Activated naive CD4-positive, alpha-beta T cell treated with anti-CD3 and anti-CD28 coated beads, Interleukin-2, amount 50 U/mL, for 16 hours (primary cell): ENCODE measurements at places on chromosomes 11 and 22.

- DNase-seq: no peak
These were observed 140.2 kb downstream of the SPATA19 start for GRCh38 chr11:133705074-133705648.

DNA sequence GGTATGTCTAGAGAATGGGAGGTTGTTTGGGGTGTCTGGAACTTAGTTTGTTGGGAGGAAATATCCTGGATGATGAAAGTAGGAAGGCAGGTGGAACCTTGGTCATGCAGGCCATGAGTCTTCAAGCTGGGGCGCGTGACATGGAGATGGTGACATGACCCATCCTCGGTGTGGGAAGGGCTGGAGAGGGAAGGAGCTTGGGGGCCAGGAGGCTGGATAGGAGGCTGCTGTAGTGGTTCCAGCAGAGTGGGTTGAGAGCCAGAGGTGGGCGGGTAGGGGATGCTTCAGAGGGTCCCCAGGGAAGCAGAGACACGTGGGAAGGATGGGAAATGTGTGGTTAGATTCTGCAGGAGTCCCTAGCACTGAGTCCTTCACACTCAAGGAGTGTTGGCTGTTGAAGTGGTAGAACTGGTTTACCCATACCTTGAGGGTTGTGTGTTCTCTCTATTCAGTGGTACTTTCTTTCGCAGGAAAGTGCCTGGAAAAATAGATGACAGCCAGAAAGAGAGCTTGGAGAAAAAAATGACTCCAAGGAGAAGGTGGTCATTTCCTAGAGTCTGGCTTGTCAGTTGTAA lies 56.8 kb downstream of the LDLRAD3 start:
- DNase-seq: no peak

DNA sequence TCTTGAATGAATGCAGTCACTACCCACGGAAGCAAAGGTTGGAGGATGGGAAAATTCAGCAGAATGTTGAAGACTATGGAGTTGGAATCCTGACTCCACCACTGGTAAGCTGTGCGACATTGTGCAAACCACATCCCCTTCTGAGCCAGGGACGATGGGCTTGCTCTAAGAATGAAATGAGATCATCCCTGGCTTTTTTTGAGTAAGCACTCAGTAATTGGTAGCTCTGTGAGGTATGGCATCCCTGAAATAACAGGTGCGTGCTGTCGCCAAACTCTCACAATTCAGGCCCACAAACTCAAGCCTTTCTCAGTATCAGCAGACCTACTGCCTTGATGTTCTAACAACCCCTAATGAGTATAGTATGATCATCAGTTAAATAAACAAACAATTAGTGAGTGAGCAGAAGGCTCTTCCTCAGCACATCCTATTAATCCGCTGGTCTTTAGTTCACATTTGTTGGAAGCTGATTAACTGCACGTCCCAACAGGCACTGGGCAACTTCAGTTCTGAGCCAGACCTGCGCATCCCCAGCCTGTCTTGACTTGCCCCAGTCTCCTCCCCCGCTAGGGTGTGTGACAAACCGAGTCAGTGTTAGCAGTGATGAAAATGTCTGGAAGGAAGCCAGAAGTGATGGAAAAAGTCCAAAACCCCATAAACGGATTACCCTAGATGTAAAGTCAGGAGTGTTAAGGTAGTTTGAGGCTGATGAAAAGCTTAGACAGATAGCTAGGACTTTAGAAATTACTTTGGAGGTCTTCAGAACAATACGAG lies 235.5 kb downstream of the GRIK4 start:
- DNase-seq: no peak

DNA sequence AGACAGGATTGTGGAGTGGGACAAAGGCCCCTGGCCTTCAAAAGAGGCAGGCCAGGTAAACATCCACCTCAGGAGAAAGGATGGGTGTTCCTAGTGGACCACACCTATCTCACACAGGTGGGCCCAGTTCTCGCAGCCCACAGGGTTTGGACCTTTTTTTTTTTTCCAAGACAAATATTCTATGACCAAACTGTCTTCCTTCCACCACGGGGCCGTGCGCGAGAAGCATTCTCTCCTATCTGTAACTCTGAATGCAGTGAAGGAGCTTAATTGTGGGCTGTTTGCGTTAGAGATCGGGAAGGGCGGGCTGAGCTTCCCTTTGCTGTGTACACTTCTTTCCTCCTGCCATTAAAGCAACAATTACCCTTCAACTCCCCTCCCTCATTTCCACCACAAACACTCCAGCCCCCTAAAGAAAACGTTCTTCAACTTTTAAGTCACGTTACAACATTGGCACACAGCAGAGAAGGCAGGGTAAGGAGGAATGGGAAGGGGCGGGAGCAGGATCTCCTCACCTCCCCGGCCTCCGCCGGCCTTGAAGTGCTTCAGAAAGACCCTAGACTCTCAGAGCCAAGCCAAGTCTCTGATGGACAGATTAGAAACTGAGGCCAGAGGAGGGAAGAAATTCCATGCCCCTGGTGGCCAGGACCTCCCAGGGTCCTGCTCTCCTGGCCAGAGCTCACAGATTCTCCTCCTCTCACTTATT lies 238.4 kb downstream of the BUD13 start:
- DNase-seq: no peak

- no peak for DNase-seq
These were observed 7.9 kb downstream of the FBLN1 start for GRCh38 chr22:45510376-45511232.

DNA sequence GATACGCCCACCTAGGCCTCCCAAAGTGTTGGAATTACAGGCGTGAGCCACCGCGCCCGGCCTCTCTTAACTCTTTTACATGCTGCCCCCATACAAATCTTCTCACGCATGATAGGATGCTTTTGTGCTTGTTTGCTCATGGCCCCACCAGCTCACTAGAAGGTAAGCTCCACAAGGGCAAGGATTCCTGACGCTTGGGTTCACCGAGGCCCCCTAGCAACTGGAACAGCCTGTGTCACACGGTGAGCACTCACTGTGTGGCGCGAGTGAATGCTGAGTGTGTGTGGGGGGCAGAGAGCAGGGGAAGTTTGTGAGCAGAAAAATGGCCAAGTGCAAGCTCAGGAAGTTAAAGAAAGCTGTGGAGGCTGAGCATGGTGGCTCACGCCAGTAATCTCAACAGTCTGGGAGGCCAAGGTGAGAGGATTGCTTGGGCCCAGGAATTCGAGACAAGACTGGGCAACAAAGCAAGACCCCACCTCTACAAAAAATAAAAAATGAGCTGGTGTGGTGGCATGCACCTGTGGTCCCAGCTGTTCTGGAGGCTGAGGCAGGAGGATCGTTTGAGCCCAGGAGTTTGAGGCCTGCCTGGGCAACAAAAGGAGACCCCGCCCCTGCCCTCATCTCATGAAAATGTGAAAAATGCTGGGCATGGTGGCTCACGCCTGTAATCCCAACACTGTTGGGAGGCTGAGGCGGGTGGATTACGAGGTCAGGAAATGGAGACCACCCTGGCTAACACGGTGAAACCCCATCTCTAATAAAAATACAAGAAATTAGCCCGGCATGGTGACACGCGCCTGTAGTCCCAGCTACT lies 2.3 kb downstream of the BAD start:
- no peak for DNase-seq

GRCh38 chr11:45267652-45268299 lies 18.4 kb downstream of the SYT13 start:
- no peak for DNase-seq

GRCh38 chr22:31173386-31174145 lies 13.6 kb downstream of the RNF185 start:
- DNase-seq: no peak

DNA sequence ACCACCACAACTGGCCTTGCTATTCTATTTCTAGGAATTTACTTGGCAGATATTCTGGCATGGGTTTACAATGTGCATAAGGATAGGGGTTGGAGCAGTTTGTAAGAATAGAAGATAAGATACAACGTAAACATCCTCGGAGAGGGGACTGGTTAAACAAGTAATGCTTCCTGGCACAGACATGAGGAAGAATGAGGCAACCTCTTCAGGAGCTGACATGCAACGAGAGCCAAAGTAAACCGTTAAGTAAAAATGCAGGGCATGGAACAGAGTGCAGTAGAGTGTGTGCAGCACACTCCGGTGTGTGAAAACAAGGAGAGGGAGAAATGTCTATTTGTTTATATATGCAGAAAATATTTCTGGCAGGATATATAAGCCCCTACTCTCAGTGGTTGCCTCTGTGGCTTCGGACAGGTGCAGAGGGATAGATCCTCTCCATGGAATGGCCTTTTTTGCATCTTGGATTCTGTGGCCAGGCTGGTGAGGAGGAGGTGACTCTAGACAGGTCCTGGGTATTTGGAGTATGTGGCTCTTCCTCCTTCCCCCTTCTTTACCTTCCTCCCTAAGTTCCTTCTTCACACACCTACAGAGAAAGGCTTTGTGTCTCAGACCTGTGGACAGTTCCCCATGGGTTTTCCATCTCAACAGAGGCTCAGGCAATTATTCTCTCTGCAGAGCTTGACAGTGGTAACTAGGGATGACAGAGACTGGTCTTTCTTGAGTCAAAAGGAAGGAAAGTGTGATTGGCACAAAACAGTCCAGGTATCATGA lies 2.5 kb downstream of the RAB36 start:
- DNase-seq: no peak

DNA sequence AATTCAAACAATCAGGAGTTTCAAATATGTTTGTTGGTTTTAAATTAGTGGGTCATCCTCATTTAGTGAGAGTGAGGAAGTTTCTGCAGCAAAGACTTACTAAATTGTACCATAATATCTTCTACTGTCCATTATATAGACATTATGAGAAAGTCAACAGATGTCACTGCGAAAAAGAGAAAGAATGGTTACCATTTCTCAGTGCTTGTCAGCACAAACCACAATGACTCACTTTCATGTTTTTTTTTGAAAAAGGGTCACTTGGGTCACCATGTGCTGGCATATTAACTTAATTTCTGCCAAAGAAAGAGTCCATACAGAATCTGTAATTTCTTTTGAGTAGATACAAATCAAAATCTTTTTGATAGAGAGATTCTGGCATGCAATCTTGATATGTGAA lies 924.6 kb upstream of the FAT3 start:
- no peak for DNase-seq

GRCh38 chr22:36238373-36239149 lies 766 bp downstream of the APOL2 start:
- DNase-seq: no peak

DNA sequence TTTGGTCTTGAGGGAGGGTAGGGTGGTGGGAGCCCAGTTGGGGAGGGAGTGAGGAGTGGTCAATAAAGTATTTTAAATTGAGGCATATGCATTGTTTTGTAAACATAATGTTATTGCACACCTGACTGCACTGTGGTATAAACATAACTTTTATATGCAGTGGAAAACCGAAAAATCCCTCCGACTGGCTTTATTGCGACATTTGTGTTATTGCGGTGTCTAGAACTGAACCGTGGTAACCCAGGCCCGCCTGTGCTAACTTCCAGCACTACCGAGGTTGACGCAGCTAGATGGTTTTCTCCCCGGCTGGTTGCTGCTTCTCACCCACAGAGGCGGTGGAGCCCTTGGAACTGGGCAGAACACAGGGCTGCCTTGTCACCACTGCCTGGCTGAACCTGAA lies 7.6 kb upstream of the RNH1 start:
- no peak for DNase-seq

- no peak for DNase-seq
These were observed 3.1 kb upstream of the MTCH2 start for GRCh38 chr11:47645500-47645899.

DNA sequence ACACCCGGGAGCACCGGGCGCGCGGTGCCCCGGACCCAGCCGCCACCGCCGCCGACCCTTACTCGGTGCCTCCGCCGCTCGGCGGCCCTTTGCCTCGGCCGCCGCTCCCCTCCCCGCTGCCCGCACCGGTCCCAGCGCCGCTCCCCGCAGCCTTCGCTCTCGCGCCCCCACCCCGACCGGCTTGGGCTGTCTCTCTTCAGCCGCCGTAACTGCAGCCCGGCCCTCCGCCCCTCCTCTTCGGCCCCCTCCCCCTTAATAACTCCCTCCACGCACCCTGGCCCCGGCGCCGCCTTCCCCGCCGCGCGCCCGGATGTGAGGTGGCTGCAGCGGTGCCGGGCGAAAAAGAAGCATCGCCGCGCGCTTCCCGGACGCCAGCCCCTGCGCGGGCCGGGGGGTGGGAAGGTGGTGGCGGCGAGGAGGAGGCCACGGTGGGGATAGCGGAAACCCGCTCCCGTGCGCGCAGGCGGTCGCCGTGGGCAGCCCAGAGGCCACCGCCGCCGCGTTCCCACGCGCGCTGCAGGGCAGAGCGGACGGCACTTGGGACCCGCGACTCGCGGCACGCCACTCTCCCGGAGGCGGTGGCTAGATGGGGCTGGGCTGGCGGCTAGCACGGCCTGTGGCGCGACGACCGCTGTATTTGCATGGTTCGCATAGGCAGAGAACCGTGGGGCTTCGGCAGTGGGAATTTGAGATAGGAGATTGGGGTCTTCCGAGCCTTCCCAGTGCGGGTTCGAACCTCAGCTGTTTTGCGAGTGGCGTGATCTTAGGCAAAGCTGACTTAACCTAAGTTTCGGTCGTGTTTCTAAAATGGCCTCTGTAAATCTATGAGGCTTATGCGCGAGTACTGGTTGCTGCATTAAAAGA lies at the start of gene EIF4ENIF1:
TSS of gene EIF4ENIF1 (minus strand) at position 211 of the 864 bp plus-strand sequence. CDS start 1,124 bp downstream, outside the sequence.
- DNase-seq: peak; percentile 88

DNA sequence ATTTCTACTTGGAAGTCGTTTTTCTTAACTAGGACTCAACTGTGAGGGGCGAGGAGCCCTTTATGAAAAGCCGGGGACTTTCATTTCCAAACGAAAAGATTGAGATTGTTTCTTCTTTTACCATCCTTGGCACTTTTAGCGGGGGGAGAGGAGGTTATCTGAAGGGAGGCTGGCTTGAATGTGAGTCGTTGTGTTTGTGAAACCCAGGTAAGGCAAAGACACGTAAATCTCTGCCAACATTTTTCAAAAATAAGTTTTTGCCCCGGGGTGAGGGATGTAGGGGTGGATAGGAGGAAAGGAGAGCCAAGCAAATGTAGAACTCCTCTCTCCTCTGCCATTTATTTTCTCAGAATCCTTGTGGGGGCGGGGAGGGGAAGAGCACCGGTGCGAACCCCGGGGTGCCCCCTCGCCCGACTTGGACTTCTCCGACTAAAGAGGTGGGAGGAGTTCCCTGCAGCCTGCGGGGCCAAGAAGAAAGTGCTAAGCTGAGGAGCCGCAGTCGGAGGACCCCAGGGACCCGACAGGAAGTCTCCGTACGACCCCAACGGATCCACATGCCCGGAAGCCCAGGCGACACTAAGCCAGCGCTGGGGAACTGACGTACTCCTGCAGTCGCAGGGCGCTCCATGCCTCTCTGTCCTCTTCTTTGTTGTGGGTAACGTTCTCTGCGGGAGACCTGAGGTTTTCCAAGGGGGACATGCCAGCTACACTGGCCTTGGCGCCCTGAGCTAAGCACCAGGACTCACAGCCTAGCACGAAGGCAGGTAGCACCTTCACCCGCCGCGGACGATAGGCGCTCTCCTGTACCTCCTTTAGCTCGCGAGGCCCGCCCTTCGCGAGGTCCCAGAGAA lies 2.4 kb upstream of the WT1 start:
- DNase-seq: no peak

DNA sequence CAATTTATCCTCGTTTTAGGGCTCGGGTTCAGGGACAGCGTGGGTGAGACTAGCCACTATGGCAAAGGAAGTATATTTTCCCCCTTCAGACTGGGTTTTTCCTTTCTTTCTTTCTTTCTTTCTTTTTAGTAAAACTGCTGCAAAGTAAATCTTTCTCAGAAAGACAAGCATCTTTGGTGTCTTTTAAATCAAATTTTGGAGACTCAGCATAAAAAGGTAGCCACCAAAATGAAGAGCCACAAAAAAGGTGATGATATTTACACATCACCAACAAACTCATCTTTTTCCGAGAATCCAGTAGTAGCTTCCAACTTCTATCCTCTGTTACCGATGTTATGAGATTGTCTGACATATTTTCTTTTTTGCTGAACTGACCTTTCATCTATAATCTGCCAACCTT lies 88.6 kb downstream of the MPPED2 start:
- no peak for DNase-seq
